ENCODE measurements at places on chromosomes 12 and 14.

DNA sequence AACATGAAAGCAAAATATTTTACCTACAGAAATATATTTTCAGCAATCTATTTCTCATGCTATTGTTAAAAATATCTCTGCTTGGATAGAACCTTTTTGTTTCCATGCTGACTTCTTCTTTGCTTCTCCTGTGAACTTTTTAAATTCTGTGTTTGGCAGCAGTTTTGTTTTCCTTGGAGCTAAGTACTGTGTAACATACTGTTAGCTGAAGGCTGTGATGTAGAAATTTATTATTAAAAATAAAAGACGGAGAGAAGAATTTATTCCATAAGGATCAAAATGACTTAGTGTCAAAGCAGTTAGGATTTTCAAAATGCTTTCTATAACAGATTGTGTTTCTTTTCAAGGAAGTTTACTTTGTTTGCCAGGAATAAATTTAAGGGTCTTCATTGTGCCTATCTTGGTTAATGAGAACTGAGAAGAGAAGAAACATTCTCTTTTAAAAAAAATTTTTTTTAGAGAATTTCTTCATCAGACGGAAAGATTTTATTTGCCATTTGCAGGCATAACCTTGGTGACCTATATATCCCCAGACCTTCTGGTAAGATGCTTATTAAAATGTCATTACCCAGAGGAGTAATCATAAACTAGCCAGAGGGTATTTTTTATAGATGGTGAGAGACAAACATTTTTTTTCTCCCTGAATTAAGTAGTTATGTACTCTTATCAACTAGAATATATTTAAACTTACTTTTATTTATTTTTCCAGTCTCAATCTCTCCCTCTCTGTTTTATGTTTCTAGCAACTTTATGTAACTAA is 147.1 kb upstream of the SLCO1C1 start:
- DNase-seq, result peak; percentile 22

- DNase-seq, result no peak
These were observed 9.1 kb downstream of the CEP170B start for GRCh38 chr14:104874110-104874531.

- no peak for DNase-seq
These were observed 234.6 kb upstream of the FLRT2 start for GRCh38 chr14:85295318-85295717.

GRCh38 chr14:102694530-102695166 is 82.6 kb upstream of the TRAF3 start:
- peak; percentile 76 for DNase-seq
